ENCODE measurements at places on chromosomes 2 and 18.

DNA sequence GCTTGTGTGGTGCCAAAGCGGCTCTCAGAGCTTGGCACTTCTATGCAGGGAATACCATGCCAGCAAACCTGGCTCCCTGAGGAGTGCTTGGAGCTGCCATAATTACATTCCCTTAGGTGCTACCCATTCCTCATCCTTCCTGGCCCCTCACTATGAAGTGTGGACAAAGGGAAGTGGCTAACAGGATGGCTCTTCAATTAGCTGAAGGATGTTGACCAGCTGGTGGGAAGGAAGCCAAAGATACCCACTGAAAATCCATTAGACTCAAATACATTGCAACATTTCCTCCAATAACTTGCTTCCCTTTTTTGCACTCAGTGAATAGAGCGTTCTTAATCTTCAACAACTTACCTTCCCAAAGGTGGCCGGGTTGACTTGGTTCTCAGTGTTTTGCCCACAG is 8.5 kb downstream of the RFX8 start:
- no peak for DNase-seq

GRCh38 chr18:39701055-39701783 is 2135.6 kb upstream of the CELF4 start:
- no peak for DNase-seq

- no peak for DNase-seq
Measured at GRCh38 chr2:216774620-216775019, 79.3 kb upstream of the IGFBP5 start.

DNA sequence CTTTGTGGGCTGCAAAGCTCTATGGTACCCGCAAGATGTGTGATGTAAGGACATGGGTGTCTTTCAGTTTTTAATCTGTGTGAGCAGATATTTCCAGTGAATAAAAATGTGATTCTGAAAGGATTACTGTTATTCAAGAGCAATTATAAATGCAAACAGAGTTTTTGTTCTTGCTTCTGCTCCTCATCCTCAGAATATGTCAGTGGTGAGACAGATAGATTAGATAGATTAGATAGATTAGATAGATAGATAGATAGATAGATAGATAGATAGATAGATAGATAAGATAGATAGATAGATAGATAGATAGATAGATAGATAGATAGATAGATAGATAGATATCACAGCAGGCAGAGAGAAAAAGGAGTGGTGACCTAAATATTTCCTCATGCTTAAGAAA is 142.6 kb downstream of the RTN4 start:
- DNase-seq, result no peak

GRCh38 chr2:237231593-237231992 is 145.9 kb downstream of the COPS8 start:
- no peak for DNase-seq

- no peak for DNase-seq
Measured at GRCh38 chr2:149068225-149068995, 29.9 kb downstream of the LYPD6B start.

DNA sequence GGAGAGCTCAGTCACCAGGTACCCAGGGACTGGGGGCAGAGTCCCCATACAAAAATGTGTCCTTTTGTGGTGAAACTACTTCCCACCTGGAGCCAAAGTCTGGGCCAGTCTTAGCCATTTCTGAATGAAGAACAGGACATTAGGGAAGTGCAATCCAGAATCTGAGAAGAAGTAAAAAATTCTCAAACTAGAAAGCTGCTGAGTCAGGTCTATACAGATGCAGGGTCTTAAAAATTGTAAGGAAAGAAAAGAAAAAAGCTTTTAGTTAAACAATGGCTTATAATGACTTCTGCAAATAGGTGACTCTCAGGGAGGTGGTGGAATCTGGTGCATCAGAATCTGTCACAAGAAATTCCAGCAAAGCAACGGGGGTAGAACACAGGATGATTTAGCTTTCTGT is 13.5 kb downstream of the ZBTB7C start:
- no peak for DNase-seq

- DNase-seq, result no peak
Measured at GRCh38 chr2:155308367-155309009, 610.0 kb downstream of the KCNJ3 start.

Measured in stimulated activated CD4-positive, alpha-beta T cell treated with anti-CD3 and anti-CD28 coated beads, TNF-alpha, amount 100 ng/mL, for 1 hour (primary cell).